ENCODE measurements at places on chromosomes 3 and 15.

DNA sequence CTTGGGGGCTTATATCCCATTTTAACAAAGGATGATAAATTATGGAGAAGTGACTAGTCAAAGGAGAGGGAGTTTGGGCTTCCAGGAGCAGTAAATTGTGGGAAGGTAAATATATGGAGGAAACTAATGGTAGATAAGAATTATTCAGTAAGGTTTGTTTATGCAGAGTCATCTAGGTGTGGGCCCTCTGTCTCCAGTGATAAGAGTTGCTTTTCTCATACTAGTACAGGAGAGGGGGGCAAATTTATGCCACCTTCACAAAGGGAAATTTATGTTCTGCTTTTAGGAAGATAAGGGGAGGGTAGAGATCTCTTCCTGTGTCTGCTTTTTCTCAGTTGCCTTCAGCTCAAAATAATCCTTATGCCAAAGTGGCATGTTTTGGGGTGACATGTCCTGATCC is 383.7 kb upstream of the PPP2R3A start:
- no peaks in the 10 kb centered on the region for H3K27me3 ChIP-seq
- no peaks in the 10 kb centered on the region for H3K36me3 ChIP-seq
- H3K4me1 ChIP-seq: peaks cover 3% of the 10 kb centered on the region
- no peak overlapping the region for H3K4me3 ChIP-seq

DNA sequence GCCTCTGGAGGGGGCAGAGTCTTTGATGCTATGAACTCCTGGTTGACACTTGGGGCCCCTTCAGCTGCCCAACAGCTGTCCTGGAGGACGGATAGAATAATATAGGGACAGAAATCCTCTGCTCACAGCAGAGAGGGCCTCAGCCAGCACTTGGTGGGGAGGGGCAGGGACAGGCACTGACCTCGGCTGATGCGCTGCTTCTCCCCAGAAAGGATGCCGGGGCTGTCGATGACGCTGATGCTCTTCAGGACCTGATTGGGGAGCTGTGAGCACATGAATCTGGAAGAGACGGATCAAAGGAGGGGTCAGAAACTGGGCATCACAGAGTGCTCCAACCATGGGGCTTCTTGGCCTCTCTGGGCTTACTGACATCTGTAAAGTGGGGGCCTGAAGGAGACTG is 29.5 kb downstream of the EHD4 start:
- no peak overlapping the region for H3K4me3 ChIP-seq
- H3K36me3 ChIP-seq: peaks cover 10% of the 10 kb centered on the region
- peaks cover 15% of the 10 kb centered on the region for H3K4me1 ChIP-seq
- DNase-seq: no peak

- DNase-seq: no peak
- peaks cover 58% of the 10 kb centered on the region for H3K4me1 ChIP-seq
- peak within 1 kb of the TSS; percentile 88 for H3K4me3 ChIP-seq
- no peaks in the 10 kb centered on the region for H3K27me3 ChIP-seq
Measured at GRCh38 chr15:90001062-90001682, at the start of gene ZNF710. TSS of gene ZNF710 (plus strand) at chr15:90001324. CDS start at chr15:90067138, 65,814 bp downstream.

- no peak overlapping the region for H3K4me3 ChIP-seq
- peaks cover 9% of the 10 kb centered on the region for H3K27me3 ChIP-seq
- no peak overlapping the region for H3K27ac ChIP-seq
Measured at GRCh38 chr3:3296979-3297381, 117.5 kb upstream of the CRBN start.

GRCh38 chr3:197736010-197736490 is 654 bp downstream of the RUBCN start:
- no peaks in the 10 kb centered on the region for H3K27me3 ChIP-seq
- peak overlapping the region; percentile 87 for H3K4me3 ChIP-seq
- H3K27ac ChIP-seq: peak overlapping the region; percentile 93
- peaks cover 11% of the 10 kb centered on the region for H3K4me1 ChIP-seq
- no peaks in the 10 kb centered on the region for H3K36me3 ChIP-seq

- H3K4me1 ChIP-seq: peaks cover 7% of the 10 kb centered on the region
- no peaks in the 10 kb centered on the region for H3K36me3 ChIP-seq
- DNase-seq: no peak
- no peaks in the 10 kb centered on the region for H3K27me3 ChIP-seq
Measured at GRCh38 chr15:90200534-90201129, 498 bp upstream of the SEMA4B start.

DNA sequence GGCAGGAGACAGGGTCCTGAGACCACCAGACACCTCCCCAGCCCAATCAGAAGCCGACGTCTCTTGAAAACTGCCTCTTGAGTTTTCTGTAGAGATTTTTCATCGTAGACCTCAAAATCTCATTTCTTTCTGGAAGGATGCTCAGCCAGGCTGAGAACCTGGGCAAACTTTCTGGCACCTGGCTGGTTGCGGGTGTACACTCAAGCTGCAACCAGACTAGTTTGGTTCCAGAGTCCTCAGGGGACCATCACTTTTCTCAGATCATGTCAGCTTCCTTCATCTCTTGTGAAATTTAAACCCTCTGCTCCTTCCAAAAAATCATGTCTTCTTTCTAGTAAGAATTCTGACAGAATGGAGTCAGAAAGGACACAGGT is 45.1 kb downstream of the CMTM7 start:
- no peak overlapping the region for H3K4me3 ChIP-seq
- H3K4me1 ChIP-seq: no peaks in the 10 kb centered on the region
- H3K27me3 ChIP-seq: no peaks in the 10 kb centered on the region
- H3K27ac ChIP-seq: no peak overlapping the region
- no peak for DNase-seq

- no peaks in the 10 kb centered on the region for H3K4me1 ChIP-seq
- no peaks in the 10 kb centered on the region for H3K27me3 ChIP-seq
- no peak overlapping the region for H3K4me3 ChIP-seq
- no peak for DNase-seq
- peak overlapping the region; percentile 67 for H3K27ac ChIP-seq
Measured at GRCh38 chr3:138649134-138649533, 40.6 kb downstream of the FAIM start.

GRCh38 chr3:160449636-160450598 is at the start of gene TRIM59:
TSS of gene TRIM59 (minus strand) at chr3:160449786. CDS start at chr3:160439183, 10,603 bp downstream.
- peaks cover 10% of the 10 kb centered on the region for H3K4me1 ChIP-seq
- H3K27ac ChIP-seq: peak within 1 kb of the TSS; percentile 97
- peaks cover 9% of the 10 kb centered on the region for H3K27me3 ChIP-seq
- DNase-seq: peak; percentile 96
- peak within 1 kb of the TSS; percentile 96 for H3K4me3 ChIP-seq

DNA sequence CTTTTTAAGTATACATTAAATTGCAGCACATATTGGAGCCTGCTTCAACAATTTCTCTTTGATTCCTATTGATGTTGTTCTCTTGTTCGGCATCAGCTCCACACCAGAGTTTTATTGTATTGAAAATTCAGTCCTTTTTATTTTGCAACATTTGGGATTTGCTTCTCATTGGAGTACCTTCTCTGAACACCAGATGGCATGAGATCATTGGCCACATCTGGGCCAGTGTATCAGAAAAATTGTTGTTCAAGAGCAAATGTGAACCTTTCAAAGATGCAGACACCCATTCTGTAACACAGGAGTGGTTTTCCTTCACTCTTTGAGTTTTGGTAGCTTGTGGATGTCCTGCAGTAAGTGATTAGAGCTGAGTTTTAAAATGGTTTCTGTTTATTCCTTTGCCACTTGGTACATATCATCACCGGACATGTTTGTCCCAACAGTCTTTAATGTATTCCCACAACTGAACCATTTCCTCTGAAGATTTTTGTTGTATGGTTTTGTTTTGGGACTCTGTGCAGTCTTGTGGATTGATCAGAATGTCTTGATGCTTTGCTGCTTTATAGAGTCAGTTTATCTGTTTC is 96.1 kb downstream of the MCTP2 start:
- H3K27ac ChIP-seq: no peak overlapping the region
- peaks cover 3% of the 10 kb centered on the region for H3K4me1 ChIP-seq
- DNase-seq: no peak
- no peaks in the 10 kb centered on the region for H3K36me3 ChIP-seq
- H3K27me3 ChIP-seq: no peaks in the 10 kb centered on the region

GRCh38 chr3:23442598-23443383 is 239.7 kb downstream of the UBE2E2 start:
- H3K4me3 ChIP-seq: no peak overlapping the region
- no peak for DNase-seq
- H3K36me3 ChIP-seq: no peaks in the 10 kb centered on the region
- peaks cover 10% of the 10 kb centered on the region for H3K4me1 ChIP-seq

DNA sequence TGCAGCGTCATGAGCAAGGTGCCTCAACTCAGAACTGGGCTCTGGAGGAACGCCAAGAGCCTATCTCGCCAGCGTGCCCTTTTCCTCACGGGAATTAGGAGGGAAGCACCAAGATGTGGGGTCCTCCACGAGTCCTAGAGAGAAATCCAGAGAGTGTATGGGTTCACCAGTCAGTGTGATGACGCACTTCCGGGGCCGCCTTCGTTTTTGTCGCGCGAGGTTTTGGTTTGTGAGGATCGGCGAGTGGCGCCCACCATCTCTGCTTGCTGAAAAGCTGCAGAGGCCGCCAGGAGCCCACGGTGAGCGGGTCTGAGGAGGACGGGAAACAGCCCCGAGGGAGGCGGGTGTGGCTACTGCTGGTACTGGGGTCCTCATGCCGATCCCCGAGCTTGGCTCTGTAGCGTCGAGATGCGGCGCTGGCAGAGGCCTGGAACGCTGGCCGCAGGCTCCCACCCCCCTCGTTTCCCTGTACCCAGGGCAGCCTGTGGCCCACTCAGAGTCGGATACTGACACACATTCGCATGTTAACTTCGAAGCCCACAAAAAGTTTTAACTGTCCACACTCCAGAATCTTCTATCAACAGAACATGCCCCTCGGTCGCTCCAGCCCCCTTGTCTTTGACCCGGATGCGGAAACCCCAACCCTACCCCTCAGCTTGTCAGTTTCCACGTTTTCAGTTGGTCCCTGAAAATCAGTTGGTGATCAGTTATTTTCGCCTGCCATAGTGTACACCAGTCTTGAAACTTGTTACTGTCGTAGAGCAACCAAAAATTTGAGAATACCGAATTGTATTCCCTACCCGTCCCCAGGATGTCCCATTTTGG is 30.4 kb downstream of the ZNF662 start:
- no peak for DNase-seq
- H3K4me1 ChIP-seq: no peaks in the 10 kb centered on the region
- H3K27me3 ChIP-seq: peaks cover 3% of the 10 kb centered on the region
- no peak overlapping the region for H3K4me3 ChIP-seq
- H3K36me3 ChIP-seq: no peaks in the 10 kb centered on the region

- H3K36me3 ChIP-seq: no peaks in the 10 kb centered on the region
- no peak overlapping the region for H3K4me3 ChIP-seq
- DNase-seq: no peak
- no peak overlapping the region for H3K27ac ChIP-seq
Measured at GRCh38 chr15:62128916-62129315, 36.2 kb downstream of the C2CD4B start.

DNA sequence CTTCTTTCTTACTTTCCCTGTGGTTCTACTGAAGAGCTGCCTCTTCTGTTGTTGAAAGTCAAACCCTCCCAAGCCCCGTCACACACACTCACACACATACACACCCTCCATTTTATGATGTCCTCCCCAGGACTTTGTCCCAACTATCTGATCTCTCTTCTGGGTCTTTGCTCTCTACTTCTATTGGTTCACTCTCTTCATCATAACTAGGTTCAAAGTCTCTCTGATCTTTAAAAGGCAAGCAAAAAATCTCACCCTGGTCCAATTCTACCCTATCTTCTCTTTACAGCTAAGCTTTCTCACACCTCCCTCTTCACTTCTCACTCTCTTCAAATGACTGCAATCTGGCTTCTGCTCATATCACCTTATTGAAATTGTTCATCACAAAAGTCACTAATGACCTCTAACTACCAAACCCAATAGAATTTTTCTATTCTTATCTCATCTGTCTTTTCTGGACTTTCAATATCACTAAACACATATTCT is 34.8 kb downstream of the LRRFIP2 start:
- H3K4me3 ChIP-seq: no peak overlapping the region
- H3K27me3 ChIP-seq: no peaks in the 10 kb centered on the region
- H3K27ac ChIP-seq: no peak overlapping the region
- peaks cover 13% of the 10 kb centered on the region for H3K36me3 ChIP-seq

- no peaks in the 10 kb centered on the region for H3K36me3 ChIP-seq
- no peak for DNase-seq
- H3K4me3 ChIP-seq: no peak overlapping the region
- no peak overlapping the region for H3K27ac ChIP-seq
- H3K27me3 ChIP-seq: peaks cover 29% of the 10 kb centered on the region
Measured at GRCh38 chr3:13796701-13797460, 83.0 kb downstream of the WNT7A start.

- H3K4me3 ChIP-seq: no peak overlapping the region
- H3K27me3 ChIP-seq: peaks cover 38% of the 10 kb centered on the region
- DNase-seq: no peak
- no peaks in the 10 kb centered on the region for H3K36me3 ChIP-seq
- H3K4me1 ChIP-seq: peaks cover 15% of the 10 kb centered on the region
- H3K27ac ChIP-seq: peak overlapping the region; percentile 42
Measured at GRCh38 chr3:9088441-9089353, 125.4 kb upstream of the RAD18 start.

DNA sequence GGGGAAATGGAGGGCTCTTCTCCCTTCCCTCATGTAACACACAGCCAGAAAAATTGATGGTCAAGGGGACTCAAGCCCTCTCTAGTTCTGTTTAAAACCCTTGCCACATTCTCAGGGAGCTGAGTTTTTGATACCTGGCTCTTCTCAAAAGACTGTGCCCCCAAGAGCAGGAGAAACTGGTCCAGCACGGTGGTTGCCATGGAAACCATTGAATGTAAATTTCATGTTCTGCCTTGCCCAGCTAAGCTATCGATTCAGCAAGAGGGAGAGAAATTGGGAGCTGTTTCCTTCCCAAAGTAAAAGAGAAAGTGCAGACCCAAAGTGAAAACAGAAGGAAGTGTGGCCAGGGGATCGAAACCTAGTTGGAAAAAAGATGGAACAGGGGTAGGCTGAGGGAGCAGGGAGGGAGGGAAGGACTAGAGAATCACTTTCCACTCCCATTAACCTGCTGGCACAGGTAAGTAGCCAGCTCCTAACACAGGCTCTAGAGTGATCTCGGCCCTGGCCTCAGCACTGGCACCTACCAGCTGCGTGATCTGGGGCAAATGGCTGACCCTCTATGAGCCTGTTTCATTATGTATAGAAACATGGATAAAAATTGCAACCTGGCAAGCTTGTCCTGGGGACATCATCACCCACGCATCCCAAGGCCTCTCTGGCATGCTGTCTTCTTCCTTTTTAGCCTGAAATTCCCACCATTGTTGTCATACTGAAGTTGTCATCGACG is 140.9 kb downstream of the TPRA1 start:
- DNase-seq: no peak
- H3K27me3 ChIP-seq: peaks cover 52% of the 10 kb centered on the region
- no peak overlapping the region for H3K27ac ChIP-seq
- no peak overlapping the region for H3K4me3 ChIP-seq
- no peaks in the 10 kb centered on the region for H3K36me3 ChIP-seq

- peaks cover 13% of the 10 kb centered on the region for H3K36me3 ChIP-seq
- H3K4me1 ChIP-seq: peaks cover 8% of the 10 kb centered on the region
- H3K27ac ChIP-seq: no peak overlapping the region
- no peak overlapping the region for H3K4me3 ChIP-seq
- H3K27me3 ChIP-seq: no peaks in the 10 kb centered on the region
Measured at GRCh38 chr15:63554337-63554927, 42.8 kb upstream of the FBXL22 start.

GRCh38 chr3:144429719-144430121 is 458.1 kb downstream of the DIPK2A start:
- peaks cover 10% of the 10 kb centered on the region for H3K4me1 ChIP-seq
- DNase-seq: no peak
- no peak overlapping the region for H3K27ac ChIP-seq
- H3K4me3 ChIP-seq: no peak overlapping the region
- no peaks in the 10 kb centered on the region for H3K36me3 ChIP-seq

All from progenitor cell of endocrine pancreas (in vitro differentiated cells).